ENCODE measurements at places on chromosomes 11 and 22. TPM values are rescaled to one million over a fixed set of nuclear protein-coding genes. Genes with fewer than 3 reads are reported as not detected.

Gene CABP7
- 2.1 TPM for total RNA-seq

Gene CRYBB3
- 0.67 TPM for total RNA-seq

Gene OR52E8
- not detected for total RNA-seq

Gene SLC25A1
- total RNA-seq, result 162 TPM

Gene FIBIN
- total RNA-seq, result not detected

Gene F2
- 0.64 TPM for total RNA-seq

Gene MMP11
- 3.0 TPM for total RNA-seq

Gene C11orf16
- total RNA-seq, result 0.15 TPM

Gene TEX54
- total RNA-seq, result not detected

Gene SGSM1
- total RNA-seq, result 1.6 TPM

Gene MB
- 17.3 TPM for total RNA-seq

Gene APOA5
- 0.39 TPM for total RNA-seq

Gene OTOG
- not detected for total RNA-seq

Gene RBM4
- 195 TPM for total RNA-seq

Gene ZNF215
- total RNA-seq, result 12.8 TPM

Gene ABCG4
- 0.39 TPM for total RNA-seq

Gene RCOR2
- 10.2 TPM for total RNA-seq

Gene SIDT2
- total RNA-seq, result 47.6 TPM

Gene NCR3LG1
- 8.6 TPM for total RNA-seq

Gene CDHR5
- total RNA-seq, result not detected

Gene DMC1
- 3.2 TPM for total RNA-seq

Gene MYBPC3
- not detected for total RNA-seq

Gene CD248
- total RNA-seq, result 0.15 TPM

Gene XKR3
- total RNA-seq, result not detected

Gene CNGA4
- 0.62 TPM for total RNA-seq

Gene SYCE3
- not detected for total RNA-seq

Gene ZBED4
- 17.3 TPM for total RNA-seq

Gene DAGLA
- 6.4 TPM for total RNA-seq

Gene OR52I2
- total RNA-seq, result not detected

Gene RIMBP3B
- 0.54 TPM for total RNA-seq

Gene SCGB1A1
- total RNA-seq, result 1.1 TPM

Gene IL10RA
- total RNA-seq, result 0.41 TPM
